Heart left ventricle (tissue), 16 donors: ENCODE measurements at places on chromosomes 12 and 14. TPM values are rescaled to one million over a fixed set of nuclear protein-coding genes. Genes with fewer than 3 reads are reported as not detected.

Gene TSPAN19
- not detected for total RNA-seq

Gene GPR137C
- total RNA-seq, result 1.5 TPM

DNA sequence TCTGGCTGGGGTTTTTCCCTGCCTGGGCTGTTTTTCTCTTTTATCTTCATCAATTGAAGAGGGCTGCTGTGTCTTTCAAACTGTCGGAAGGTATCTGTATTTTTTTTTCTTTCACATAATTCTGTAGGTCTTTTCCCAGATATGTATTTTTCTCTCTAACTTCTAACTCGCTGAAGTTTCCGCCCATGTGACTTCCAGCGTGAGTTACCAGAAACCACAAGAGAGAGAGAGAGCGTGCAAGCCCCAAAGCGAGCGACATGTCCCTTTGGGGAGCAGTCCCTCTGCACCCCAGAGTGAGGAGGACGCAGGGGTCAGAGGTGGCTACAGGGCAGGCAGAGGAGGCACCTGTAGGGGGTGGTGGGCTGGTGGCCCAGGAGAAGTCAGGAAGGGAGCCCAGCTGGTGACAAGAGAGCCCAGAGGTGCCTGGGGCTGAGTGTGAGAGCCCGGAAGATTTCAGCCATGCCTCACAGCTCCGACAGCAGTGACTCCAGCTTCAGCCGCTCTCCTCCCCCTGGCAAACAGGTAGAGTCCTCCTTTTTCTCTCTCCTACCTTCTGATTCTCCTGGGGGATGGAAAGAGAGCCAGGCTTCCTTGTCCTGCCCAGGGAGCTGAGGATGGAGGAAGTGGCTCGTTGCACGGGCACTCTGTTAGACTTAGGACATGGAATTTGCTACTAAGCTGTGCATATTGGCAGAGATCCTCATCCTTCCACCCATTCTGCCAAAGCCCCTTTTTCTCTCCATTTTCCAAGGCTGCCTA lies at the start of gene BATF:
TSS of gene BATF (plus strand) at position 246 of the 759 bp plus-strand sequence. CDS start at position 460, 214 bp downstream.
- H3K36me3 ChIP-seq, result no peaks in the 10 kb centered on the region
- H3K27ac ChIP-seq, result no peak within 1 kb of the TSS
- H3K4me3 ChIP-seq, result peak within 1 kb of the TSS; percentile 48
- no peaks in the 10 kb centered on the region for H3K4me1 ChIP-seq
- DNase-seq, result no peak
- peaks cover 9% of the 10 kb centered on the region for H3K27me3 ChIP-seq

Gene CIDEB
- 5.9 TPM for total RNA-seq

Gene SDSL
- total RNA-seq, result 18.1 TPM
